ENCODE measurements at places on chromosomes 4 and X. TPM values are rescaled to one million over a fixed set of nuclear protein-coding genes. Genes with fewer than 3 reads are reported as not detected.

Gene GLOD5
- total RNA-seq: not detected

Gene NDNF
- not detected for total RNA-seq

Gene CLGN
- total RNA-seq: not detected

Gene GYPE
- total RNA-seq: 0.24 TPM

Gene FBXO8
- total RNA-seq: 21.2 TPM

Gene MAGEA2B
- not detected for total RNA-seq

Gene IL15
- 0.19 TPM for total RNA-seq

Gene CFAP47
- not detected for total RNA-seq

Gene HMGB2
- total RNA-seq: 787 TPM

Gene NCAPG
- 78.4 TPM for total RNA-seq

Gene TEX13D
- total RNA-seq: not detected

Gene CLIC2
- 0.74 TPM for total RNA-seq

Gene ATG4A
- total RNA-seq: 8.6 TPM

Gene BCLAF3
- 3.6 TPM for total RNA-seq

Gene FAM184B
- total RNA-seq: not detected

Gene MGAT4D
- total RNA-seq: not detected

Gene EVC2
- not detected for total RNA-seq

Gene TSPAN7
- 1.8 TPM for total RNA-seq

Gene HMX1
- total RNA-seq: not detected

Gene FAM13A
- 1.4 TPM for total RNA-seq

Gene GLUD2
- total RNA-seq: 0.57 TPM

Gene SPANXN3
- not detected for total RNA-seq

Gene PLAC8
- 62.3 TPM for total RNA-seq

Gene EDA2R
- total RNA-seq: 5.8 TPM

Gene NPFFR2
- total RNA-seq: not detected

Gene PSAPL1
- not detected for total RNA-seq

Gene HSFX2
- total RNA-seq: not detected

Gene GJB1
- not detected for total RNA-seq

Gene ELF4
- total RNA-seq: 16.5 TPM

Gene CT45A3
- not detected for total RNA-seq

Gene DHRSX
- 18.8 TPM for total RNA-seq

Data from activated naive CD4-positive, alpha-beta T cell treated with anti-CD3 and anti-CD28 coated beads for 36 hours (primary cell).